Gastrocnemius medialis (tissue), 4 donors: ENCODE measurements at places on chromosomes 4 and X. TPM values are rescaled to one million over a fixed set of nuclear protein-coding genes. Genes with fewer than 3 reads are reported as not detected.

XK gene
- 4.9 TPM for total RNA-seq

DNA sequence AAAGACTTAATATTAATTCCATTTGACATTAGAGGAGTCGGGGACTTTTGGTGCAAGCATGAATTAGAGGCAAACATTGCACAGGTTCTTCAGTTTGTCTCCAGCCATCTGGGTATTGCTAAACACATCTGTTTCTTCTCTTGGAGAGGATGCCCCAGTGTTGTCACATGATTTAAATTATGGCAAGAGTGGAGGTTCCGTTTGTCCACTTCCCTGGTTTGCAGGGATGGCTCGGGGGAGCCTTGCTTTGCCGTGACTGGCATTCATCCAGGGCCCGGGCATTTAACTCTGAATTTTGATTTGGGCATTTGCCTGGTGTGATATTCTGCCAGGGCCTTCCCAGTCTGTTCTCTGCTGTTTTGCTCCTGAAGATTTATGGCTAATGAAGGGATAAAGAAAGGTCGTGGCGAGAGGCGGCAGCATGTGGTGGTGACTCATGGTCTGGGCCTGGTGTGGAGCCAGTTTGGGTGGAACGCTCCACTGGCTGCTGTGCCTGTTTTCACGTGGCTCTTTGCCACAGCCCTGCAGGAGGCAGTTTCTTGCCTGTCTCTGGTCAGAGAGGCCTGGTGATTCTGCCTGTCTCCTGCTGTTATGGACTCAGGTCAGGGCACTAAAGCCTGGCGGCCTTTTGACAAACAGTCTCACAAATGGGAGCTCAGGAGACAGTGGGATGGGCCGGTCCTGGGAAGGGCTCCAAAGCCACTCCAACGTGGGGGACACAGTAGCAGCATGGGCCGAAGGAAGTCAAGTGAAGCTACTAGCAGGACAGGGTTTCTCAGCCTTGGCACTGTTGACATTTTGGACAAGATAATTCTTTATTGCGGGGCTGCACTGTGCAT is 99.4 kb upstream of the PGRMC2 start:
- peaks cover 46% of the 10 kb centered on the region for H3K4me1 ChIP-seq
- H3K4me3 ChIP-seq, result peak overlapping the region; percentile 33
- DNase-seq, result peak; percentile 97
- peak overlapping the region; percentile 91 for H3K27ac ChIP-seq
- H3K27me3 ChIP-seq, result no peaks in the 10 kb centered on the region

DNA sequence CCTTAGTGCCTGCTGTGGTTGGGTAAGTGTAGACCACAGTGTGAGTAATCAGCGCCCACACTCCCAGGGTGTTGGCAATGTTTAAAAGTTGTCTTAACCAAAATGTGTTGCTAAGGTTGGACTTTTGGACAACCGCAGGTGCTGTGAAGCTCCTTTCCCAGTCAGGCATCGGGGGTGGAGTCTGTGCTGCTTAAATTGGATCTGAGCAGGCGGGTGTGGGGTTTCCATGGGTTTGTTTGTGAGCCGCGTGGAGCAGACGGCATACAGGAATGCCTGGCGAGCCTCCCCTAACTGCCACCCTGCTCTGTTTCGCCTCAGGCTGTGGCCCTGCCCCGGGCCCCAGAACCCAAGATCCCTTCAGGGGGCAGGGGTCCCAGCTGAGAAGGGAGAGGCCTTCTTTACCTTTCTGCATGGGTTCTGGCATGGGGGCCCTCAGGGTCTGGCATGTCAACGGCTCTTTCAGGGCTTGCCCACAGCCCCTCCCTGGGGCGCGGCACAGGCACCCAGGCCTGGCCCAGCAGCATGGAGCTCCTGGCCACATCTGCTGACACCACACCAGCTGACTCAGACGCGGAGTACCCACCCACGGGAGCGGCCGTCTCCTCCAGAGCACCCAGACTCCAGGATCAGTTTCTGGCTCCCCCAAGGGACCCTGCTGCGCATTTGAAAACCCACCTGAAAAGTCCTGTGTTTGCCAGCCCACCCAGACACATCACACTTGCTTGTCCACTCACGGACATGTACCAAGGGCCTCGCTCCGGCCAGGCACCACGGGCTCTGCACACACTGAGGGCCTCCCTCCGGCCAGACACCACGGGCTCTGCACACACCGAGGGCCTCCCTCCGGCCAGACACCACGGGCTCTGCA is 5.1 kb upstream of the SPON2 start:
- H3K27ac ChIP-seq, result peak overlapping the region; percentile 80
- peak; percentile 82 for DNase-seq

DNA sequence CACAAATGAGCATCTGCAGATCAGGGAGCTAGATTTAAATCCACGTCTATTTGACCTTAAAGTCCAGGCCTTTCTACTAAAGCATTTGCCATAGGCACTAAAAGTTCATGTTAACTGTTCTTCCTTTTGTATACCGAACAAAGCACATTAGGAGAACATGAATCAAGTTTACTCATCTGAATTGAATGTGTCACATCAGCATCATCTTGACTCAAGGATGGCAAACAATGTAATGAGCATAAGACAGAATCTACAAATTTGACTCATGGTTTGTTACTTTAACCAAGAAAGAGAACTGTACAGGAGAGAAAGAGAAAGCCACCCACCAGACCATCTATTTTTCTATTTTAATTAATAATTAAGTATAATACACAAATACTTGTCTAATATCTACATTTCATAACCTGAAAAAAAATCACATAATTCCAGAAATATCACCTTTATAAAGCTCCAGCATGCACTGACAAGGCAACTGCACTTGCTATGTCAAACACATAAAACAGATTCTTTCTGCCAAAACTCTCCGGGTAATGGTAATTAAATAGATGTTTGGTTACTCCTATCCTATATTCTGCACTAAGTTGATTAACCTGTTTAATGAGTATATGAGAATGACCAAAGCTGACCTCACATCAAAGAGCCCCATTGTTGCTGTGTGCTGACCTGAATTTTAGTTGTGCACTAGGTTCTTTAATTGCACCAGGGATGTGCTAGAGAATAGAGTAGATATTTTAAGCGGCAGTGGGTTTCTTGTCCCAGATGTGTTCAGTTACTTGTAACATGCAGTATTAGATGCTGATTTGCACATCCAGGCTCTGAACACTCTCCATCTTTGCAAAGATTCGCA is 42.5 kb upstream of the LEF1 start:
- H3K4me3 ChIP-seq, result no peak overlapping the region
- no peak for DNase-seq
- H3K27ac ChIP-seq, result no peak overlapping the region
- no peaks in the 10 kb centered on the region for H3K27me3 ChIP-seq
- no peaks in the 10 kb centered on the region for H3K36me3 ChIP-seq

DHX15 gene
- 88.1 TPM for total RNA-seq

SRPK3 gene
- 39.9 TPM for total RNA-seq

- H3K27me3 ChIP-seq, result no peaks in the 10 kb centered on the region
- no peak for DNase-seq
- no peak overlapping the region for H3K27ac ChIP-seq
- no peak overlapping the region for H3K4me3 ChIP-seq
- H3K4me1 ChIP-seq, result peaks cover 10% of the 10 kb centered on the region
These were observed 5.1 kb upstream of the FAM184B start for GRCh38 chr4:17786567-17786966.

GRCh38 chr4:1752284-1753041 is 31.1 kb downstream of the TACC3 start:
- no peaks in the 10 kb centered on the region for H3K36me3 ChIP-seq
- H3K27me3 ChIP-seq, result no peaks in the 10 kb centered on the region
- H3K4me3 ChIP-seq, result no peak overlapping the region
- DNase-seq, result no peak

GPAT3 gene
- total RNA-seq, result 22.6 TPM

GRCh38 chr4:2330091-2331042 is 68.5 kb upstream of the MXD4 start:
- no peaks in the 10 kb centered on the region for H3K36me3 ChIP-seq
- no peak for DNase-seq
- H3K4me1 ChIP-seq, result no peaks in the 10 kb centered on the region
- H3K27me3 ChIP-seq, result no peaks in the 10 kb centered on the region
- H3K4me3 ChIP-seq, result no peak overlapping the region
- no peak overlapping the region for H3K27ac ChIP-seq
